ENCODE measurements at places on chromosomes 1 and 21. TPM values are rescaled to one million over a fixed set of nuclear protein-coding genes. Genes with fewer than 3 reads are reported as not detected.

DIO1 gene
- total RNA-seq: not detected

BLACAT1 gene
- 3.8 TPM for total RNA-seq

GRCh38 chr21:26954662-26955121 is 12.2 kb downstream of the ADAMTS5 start:
- DNase-seq: no peak

GSTM1 gene
- 45.9 TPM for total RNA-seq

- peak; percentile 77 for DNase-seq
Measured at GRCh38 chr1:178031856-178032320, 62.0 kb upstream of the RASAL2 start.

DNA sequence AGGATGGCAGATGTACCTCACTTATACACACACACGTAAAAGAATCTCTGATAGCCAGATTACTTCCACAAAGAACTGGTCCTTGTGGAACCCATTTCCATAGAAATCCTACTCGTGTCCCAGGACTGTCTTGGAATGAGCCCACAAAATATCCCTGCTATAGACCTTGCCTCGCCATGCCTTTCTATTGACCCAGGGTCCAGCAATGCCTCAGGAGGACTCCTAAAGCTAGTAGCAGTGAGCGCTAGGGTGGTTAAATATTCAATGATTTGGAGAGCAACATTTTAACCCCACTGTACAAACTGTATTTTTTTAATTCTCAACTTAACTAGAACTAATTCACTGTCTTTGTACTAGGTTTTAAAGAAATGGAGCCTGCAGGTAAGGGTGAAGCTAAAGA is 26.9 kb downstream of the OR10J5 start:
- DNase-seq: no peak

DNA sequence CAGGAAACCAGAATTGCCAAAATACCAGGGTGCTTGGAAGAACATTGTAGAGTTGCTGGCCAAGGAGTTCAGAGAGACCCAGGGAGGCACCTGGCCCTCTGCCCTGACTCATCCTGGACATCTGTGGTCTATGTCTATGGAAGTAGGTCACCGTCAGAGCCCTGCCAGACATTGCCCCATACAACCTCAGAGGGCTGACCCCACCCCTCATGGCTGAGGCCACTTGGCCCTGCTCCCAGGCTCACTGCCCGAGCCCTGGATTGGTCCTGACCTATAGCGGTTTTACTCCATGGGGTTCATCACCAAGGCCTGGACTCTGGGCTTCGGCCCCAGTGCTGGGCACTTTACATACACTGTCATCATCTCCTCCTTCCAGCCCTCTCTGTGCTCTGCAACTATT is 233.1 kb downstream of the PTPRU start:
- no peak for DNase-seq

DMAP1 gene
- 57.1 TPM for total RNA-seq

DNA sequence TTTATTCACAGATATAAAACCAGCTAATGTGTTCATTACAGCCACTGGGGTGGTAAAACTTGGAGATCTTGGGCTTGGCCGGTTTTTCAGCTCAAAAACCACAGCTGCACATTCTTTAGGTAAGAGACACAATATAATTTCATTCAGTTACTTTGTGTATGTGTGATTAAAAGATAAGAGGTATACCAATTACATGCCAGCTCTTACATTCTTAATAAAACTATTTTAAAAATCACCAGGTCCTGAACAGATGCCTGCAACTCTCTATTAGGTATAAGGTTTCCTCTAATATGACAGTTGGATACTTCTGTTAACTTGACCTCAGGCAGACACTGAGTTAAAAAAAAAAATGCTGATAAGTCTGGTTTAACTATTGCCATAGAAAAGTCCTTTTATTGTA is 122.1 kb downstream of the NEK7 start:
- no peak for DNase-seq

GRCh38 chr1:217569021-217569420 is 61.9 kb downstream of the GPATCH2 start:
- no peak for DNase-seq

CHIA gene
- not detected for total RNA-seq

SEC16B gene
- total RNA-seq: 2.1 TPM

Data from neural crest cell (in vitro differentiated cells).